ENCODE measurements at places on chromosomes 7 and 10.

- DNase-seq: no peak
Observed at GRCh38 chr7:42469341-42469740, 232.3 kb upstream of the GLI3 start.

- DNase-seq: no peak
Observed at GRCh38 chr7:117122536-117122935, 169.2 kb downstream of the ST7 start.

DNA sequence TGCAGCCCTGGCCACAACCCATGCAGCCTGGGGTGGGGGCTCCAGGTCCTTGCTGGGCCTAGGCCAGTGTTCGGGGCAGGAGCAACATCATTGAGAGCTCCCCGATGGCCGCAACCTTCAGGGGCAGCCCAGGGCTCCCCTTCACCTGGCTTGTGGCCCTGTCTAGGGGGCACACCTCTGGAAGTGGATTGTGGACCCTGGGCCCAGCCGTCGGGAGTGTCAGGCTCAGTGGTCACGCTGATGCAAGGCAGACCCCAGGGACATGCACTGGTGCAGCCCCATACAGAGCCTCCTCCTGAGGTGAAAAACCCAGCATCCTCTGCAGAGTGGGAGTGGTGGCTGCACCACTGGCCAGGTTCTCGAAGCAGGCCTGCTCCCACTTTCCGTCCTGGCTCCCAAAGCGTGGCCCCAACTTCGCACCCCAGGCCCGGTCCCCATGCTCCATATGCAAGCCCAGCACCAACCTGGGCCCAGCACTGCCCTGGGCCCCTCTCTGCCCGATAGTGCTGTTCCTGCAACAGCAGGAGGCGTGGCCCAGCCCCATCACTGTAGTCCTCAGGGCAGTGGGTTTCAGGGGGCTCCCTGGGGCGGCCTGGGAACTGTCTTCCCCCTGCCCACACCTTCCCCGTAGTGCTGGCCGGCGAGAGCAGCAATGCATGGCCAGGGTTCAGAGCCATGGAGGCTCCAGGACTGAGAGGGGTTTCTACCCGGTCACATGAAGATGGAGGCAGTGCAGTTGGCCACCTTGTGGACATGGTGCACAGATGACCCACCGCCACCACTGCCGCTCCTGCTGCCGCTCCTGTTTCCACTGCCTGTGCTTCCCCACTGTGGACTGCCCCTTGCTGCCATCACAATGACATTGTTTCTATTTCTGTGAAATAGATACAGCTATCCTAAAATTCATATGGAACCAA, 303.9 kb upstream of the NRG3 start:
- no peak for DNase-seq

DNA sequence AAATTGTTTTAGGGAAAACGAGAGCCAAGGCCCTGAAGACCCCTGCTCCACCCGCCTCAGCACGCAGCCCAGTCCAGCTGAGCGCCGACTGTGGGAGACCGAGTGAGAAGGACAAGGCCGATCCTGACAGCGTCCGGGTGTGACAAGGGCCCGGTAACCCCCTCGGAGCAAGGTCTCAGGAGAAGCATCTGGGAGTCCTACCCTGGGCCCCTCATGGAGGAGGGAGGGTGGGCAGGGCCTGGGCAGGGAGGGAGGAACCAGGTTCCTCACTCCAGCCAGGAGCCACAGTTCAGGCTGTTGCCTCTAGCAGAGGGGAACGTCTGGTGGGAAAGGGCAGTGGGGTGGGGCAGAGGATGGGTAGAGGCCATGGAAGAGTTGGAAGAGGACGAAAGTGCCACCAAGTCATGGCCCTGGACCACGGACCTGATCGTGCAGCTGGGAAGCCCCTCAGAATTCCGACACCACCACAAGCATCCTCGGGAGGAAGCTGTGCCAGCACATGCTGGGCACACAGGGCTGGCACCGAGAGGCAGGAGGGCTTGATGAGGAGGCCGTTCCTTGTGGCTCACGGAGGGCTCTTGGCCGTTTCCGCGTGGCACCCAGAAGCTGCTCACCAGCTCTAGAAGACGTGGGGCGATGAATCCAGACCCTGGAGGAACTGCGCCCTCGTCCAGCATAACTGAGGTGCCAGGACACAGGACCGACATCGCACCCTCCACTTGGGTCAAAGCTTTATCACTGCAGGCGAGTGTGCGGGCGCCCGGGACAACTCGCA, 2.2 kb upstream of the KNDC1 start:
- no peak for DNase-seq

- no peak for DNase-seq
Observed at GRCh38 chr10:36612436-36612835, 513.0 kb upstream of the ANKRD30A start.

- no peak for DNase-seq
Observed at GRCh38 chr7:133973710-133974109, 153.4 kb upstream of the LRGUK start.

DNA sequence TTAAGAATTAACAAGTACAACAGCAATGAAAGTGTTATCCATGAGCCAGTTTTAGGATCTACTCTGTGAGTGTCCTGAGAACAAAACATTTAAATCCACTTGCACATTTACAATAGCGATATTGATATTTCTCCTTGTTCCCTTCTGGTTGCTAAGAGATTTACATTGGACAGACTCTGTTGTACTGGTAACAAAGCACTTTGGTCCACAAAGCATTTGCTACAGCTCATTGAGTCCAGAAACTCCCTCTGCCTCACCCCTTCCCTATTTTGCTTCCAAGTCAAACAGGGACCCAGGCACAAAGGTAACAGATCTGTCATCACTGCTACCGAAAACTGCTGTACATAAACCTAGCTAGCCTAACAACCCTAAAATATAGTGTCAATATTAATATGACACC, 2.1 kb downstream of the ANK3 start:
- DNase-seq: no peak

DNA sequence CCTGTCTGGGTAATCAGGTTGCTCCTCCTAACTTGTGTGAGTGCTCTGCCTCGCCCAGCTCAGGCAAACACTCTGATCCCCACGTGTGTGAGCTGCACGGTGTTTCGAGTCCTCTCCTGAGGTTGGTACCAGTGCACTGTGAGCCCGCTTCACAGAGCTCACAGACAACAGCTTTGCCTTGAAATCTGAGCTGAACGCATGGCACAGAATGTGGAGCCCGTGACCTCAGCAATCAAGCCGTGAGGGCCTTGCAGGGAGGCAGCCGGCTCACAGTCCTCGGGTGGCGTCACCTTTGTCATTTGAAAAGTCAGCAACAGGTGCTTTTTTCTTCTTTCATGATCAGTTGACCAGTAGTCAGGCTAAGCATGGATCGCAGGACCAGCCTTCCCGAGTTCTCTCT, 60.2 kb upstream of the ADGRA1 start:
- no peak for DNase-seq

DNA sequence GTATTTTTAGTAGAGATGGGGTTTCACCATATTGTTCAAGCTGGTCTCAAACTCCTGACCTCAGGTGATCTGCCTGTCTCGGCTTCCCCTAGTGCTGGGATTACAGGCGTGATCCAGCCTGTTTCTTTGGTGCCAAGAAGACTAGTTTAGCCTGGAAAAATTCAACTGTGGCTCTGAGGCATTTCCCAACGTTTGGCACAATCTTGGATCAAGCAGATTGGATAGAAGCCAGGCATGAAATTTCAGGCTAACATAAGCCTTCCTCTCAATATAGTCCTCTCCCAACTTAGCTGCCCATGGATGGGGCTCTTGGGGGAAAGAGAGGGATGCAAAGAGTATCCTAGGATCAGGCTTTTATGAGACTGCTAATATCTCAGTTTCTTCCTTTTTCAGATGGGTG, 53.8 kb downstream of the APBB1IP start:
- DNase-seq: no peak

DNA sequence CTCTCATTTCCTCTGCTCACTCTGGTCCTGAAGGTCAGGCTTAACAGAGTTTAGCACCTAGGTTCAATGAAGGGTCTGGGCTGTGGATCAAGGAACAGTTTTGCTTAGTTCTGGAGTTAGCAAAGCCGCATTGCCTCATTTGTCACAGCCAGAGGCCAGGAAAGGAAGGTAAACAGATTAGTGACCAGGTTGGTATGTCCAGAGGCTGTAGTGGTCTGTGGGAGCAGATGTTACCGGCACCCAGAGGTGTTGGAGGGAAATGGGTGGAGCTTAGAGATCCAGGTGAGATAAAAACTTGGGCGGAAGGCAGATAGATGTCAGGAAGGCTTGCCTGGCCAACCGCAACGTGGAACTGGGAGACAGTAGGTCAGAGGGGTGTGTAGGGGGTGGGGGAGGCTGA, 36.6 kb upstream of the ZMIZ2 start:
- DNase-seq: no peak

- no peak for DNase-seq
Observed at GRCh38 chr7:96675548-96675947, 34.1 kb downstream of the SEM1 start.

DNA sequence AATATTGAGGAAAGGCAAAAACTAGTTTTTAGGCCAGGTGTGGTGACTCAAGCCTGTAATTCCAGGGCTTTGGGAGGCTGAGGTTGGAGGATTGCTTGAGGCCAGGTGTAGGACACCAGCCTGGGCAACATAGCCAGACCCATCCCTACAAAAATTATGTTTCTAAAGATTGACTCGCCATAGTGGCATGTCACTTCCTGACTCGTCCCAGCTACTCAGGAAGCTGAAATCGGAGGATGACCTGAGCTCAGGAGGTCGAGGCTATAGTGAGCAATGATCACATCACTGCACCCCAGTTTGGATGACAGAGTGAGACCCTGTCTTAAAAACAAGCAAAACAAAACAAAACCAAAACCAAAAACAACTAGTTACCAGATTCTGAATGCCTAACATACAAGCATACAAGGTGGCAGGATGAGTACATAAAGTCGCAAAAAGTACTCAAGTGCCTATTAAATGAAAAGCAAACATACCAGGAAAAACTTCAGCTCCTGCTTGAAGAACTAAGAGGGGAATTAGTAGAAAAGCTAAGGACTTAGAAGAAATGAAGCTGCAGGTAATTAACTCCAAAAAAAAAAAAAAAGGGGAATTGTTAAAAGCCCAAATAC, 14.1 kb downstream of the ZNF398 start:
- no peak for DNase-seq

DNA sequence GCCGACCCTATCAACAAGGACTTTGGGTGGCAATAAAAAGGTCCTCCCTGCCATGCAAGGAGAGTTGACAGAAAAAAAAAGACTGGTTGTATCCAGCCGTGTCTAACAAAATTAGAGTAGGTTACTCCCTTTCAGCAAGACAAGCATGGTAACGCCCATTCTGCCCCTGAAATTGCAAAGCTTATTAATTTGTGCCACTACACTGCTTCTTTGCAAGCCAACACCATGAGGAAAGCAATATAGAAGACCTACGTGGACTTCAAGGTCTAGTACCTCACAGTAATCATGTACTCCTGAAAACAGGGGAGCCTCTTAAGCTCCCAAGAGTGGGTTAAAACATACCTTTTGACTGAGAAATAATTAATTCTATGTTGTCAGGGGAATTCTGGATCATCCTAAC, 90.3 kb downstream of the FRMPD2 start:
- DNase-seq: no peak

DNA sequence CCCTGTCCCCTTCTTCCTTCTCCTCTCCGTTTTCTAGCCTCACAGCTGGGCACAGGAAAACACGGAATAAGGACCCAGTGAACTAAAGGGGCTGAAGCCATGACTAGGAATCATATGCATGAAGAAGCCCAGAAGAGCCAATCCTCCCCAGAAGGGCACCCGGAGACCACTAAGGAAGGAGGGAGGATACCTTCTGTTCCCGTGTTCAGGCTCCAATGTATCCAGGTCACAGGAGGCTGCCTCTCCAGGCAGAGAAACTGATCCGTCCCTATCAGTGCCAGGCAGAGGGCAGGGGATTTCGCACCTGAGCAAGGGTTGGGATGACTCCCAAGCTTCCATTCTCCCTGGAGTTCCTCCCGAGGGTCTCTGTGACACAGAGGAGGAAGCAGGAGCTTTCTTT, 246.6 kb downstream of the SNX10 start:
- no peak for DNase-seq

- no peak for DNase-seq
Observed at GRCh38 chr7:140609646-140610045, 31.0 kb downstream of the DENND2A start.

DNA sequence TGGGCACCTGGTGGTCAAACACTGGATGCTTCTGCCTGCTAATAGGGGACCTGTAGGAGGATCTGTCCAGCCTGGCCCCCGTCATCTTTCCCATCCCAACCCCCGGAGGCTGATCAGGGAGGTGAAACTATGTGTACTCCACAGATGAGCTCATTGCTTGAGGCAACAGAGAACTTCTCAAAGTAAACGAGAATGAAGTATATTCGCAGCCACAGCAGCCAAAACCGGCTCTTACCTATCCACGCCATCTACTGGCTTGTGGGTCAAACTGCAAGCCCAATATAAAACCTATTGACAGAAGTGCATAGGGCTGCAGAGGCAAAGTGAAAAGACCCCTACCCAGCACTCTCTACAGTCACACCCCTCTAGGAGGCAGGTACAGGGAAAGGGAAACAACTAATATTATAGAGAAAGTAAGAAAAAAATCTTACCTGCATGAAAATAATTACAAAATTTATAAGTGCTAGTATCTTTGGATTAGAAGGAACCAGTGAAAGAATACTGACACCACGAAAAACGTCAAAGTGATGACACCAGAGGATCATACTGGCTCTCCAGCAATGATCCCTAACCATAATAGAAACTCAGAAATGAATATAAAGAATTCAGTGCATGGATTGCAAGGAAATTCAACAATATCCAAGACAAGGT, 973.5 kb downstream of the ANKRD7 start:
- peak; percentile 44 for DNase-seq

GRCh38 chr7:5450549-5451327, 27.1 kb upstream of the TNRC18 start:
- DNase-seq: peak; percentile 72

DNA sequence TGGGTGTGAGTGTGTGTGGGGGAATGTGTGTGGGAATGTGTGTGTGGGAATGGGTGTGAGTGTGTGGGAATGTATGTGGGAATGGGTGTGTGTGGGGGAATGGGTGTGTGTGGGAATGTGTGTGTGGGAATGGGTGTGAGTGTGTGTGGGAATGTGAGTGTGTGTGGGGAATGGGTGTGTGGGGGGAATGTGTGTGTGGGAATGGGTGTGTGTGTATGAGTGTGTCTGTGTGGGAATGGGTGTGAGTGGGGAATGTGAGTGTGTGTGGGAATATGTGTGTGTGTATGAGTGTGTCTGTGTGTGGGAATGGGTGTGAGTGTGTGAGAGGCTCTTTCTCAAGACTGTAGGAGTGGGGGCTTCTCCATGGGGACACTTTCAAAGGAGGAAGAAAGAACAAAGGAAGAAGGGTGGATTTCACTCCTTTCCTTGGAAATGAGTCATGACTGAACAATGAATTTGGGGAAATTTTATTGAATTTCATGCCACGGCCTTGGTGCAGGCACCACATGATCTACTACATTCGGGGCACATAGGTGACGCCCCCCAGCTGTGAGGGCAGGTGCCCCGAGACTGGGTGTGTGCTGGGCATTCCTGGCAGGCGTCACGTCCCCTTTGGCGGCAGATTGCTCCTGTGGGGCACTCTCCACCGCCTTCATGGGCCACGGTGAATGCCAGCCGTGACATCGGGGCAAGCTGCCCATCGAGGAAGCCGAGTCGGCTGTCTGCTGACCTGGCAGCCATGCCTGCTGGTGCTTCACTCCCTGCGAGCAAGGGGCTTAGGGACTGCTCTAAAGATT, 88.8 kb upstream of the INSIG1 start:
- no peak for DNase-seq
